EL (cell line): ENCODE measurements at places on chromosomes 5 and 9.

DNA sequence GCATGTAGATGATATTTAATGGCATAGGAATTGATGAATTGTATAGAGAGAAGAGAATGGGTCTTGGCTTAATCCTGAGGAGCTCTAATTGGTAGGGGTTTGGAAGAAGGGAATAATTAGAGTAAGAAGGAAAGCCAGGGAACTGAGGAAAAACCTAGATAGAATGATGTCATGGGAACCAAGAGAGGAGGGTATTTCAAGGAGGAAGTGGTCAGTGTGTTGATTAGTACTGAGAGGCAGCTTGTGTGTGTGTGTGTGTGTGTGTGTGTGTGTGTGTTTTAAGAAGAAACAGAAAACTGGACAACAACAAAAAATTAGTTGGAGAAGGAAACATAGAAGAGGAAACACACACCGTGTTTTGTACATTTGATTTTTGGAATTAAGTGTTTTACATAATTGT is 42.8 kb downstream of the MAST4 start:
- DNase-seq, result no peak

DNA sequence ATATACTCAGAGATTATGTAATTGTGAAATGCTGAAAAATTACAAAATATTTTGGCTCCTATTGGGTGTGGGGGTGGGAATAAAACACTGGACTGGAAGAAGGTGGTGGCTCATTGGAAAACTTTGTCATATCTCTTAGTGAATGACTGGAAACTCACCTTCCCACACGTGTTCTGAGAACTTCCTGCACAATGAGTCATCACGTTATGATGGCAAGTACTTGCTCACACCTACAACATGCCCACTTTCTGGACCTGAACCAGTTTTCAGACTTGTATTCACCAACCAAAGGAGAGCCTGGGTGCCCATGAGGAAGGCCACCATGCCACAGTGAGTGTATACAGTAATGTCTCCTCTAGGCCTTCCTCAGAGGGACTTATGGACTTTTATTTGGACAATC is 294.8 kb downstream of the ASTN2 start:
- no peak for DNase-seq

DNA sequence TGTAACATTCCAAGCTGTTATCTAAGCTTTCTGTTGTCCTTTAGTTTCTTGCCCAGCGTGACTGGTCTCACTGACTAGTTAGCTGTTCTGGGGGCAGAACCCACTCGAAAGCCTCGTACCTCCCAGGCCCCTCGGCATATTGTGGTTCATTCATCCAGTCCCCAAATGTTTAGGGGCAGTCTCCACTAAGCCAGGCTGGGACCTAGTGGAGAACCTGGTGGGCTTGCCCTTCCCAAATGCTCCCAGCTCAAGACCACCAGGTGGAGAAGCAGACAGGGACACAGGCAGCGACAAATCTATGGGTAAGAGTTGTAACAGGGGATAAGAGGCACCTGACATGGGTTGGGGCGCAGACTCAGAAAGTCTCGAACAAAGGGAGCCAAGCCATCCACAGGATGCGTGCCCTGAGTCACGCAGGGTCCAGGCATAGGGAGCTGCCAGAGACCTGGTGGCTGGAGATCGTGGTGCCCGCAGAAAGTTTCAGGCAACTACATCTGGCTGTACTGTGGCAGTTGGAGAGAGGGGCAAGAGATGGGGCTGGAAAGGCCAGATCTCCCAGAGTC is 851 bp upstream of the EEIG1 start:
- no peak for DNase-seq

DNA sequence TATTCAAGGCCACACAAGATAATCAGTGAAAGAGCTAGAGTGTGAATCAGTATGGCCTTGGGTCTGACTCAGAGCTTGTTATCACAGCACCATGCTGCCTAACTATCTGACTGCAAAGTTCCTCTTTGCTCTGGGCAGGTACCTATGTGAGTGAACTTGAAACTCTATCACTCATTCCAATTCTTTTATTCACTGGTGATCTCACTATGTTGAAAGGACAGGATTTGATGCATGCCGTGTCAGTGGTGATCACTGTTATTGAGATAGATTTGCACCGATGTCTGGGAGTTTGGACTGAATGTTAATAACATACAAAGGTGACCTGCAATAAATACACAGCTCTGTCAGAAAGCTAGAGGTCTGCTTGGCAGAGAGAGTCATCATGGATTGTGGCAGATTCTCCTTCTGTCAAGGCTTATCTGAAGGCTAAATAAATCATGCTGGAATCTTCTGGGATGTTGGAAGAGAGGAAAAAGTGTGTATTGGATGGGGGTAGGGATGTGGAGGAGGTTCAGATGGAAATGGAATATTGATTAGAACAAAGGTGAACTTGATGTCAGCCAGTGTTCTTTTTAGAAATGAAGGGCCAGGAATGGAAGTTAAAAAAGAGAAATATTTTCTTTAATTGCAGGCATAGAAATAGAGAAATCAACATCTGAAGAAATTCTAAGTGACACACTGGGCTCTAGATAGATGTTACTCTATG is 91.8 kb upstream of the TNC start:
- peak; percentile 62 for DNase-seq

- no peak for DNase-seq
Measured at GRCh38 chr5:165616490-165617405, 2111.3 kb downstream of the MAT2B start.

- DNase-seq, result no peak
Measured at GRCh38 chr9:76630916-76631315, 133.3 kb upstream of the PCA3 start.

GRCh38 chr5:56813302-56813701 is 2.0 kb upstream of the MAP3K1 start:
- no peak for DNase-seq

- DNase-seq, result no peak
Measured at GRCh38 chr9:114811966-114812636, 6.3 kb upstream of the TNFSF15 start.

DNA sequence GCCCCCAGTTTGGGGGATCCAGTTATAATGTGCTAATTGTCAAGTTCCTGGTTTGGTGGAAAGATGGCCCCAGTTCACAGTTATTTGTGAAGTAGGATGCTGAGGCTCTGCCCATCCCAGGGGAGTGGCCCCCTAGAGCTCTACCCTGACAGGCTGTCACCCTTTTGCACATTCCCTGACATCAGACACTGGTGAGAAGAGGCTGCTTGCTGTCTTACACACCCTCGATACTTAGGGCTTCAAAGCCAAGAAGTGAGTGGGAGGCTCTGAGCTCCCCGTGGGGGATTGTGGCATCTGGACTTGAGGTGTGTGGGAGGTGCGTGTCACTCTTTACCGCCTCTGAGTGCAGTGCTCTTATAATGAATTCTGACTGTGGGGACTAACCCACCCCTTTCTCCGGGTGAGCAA is 168.5 kb downstream of the DOCK2 start:
- peak; percentile 33 for DNase-seq

DNA sequence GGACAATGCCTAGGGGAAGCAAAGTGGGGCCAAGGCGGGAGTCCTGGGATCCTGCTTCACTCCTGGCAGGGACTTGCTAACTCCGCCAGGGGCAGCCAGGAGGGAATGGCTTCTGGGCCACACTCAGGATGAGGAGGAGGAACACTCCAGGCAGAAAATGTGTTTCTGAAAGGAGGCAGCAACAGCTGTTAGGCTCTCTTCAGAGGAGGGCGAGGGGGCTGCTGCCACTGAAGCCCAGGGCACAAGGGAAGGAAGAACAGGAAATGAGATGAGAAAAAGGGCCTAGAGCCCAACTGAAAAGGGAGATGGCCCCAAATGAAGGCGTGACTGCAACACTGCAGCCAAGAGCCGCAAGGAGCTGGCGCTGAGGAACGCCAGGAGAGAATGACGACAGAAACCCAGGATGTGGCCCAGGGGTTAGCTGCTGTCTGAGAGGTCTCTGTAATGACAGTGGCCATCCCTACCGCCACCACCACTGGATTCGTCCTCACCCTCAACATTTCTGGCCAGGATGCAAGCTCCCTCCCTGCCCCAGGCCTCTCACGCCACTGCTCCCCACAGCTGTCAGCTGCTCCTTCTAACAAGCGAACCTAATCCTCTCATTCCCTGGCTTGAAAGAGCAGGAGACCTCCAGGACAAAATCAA is 15.8 kb downstream of the PSMB7 start:
- peak; percentile 63 for DNase-seq

GRCh38 chr5:52334367-52334766 is 453.3 kb upstream of the ITGA1 start:
- no peak for DNase-seq
